ENCODE measurements at places on chromosomes 1 and 21.

DNA sequence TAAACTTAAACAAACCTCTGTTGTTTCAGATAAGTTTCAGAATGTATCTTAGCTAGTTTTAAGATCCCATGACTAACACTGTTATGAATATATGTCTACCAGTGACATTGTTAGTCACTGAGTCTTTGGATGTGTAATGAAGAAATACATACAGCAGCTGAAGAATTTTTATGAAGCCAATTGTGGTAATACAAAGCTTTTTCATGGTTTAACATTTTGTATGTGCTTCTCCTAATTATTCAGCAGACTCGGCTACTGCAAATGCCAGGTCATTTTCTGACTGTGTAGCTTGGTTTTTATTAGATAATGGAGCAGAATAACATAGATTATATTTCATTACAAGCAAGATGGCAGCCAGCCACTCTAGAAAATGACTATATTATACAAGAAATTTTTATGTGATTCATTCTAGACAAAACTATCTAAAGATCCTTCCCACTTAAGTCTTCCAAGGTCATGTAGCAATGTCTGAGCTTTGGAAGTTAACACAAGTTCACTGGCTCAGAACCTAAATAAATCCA lies 147.8 kb downstream of the TNFSF18 start:
- no peak for DNase-seq

- DNase-seq: peak; percentile 39
Observed at GRCh38 chr1:182601416-182601786, 2.8 kb downstream of the RGS16 start.

DNA sequence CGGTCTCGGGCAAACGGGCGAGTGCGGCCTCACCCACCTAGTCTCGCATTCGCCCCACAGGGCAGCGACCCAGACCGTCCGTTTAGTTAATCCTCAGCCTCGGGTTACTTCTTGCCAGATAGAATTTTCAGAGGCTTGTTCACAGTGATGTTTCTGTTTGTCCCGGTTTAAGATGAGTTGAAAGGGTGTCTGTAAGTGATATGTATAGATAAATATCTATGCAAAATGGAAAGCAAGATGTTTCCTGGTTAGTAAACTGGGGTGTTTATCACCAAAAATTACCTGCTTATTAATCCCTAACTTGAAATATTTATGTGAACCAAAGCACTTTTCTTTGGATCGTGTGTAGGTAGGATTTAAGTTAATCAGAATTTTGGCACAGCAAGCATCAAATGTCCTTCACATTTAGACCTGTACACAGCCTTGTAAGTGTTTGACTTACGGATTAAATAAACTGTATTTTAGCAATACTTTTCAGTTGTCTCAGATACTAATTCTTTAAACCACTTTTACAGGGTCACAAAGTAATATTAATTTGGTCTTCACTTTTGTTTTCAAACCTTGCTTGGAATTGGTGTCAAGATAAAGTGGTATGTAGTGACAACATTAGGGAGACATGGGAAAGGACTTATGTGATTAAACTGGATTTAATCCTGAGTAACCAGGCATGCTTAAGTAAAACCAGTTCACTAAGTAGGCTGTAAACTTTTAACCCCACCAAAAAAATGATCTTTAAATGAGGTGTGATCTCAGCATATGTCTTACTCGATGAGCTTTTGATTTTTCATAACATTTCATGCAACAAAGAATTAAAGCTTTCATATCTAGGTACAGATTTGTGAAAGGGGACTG lies 914 bp downstream of the ZNF326 start:
- no peak for DNase-seq

DNA sequence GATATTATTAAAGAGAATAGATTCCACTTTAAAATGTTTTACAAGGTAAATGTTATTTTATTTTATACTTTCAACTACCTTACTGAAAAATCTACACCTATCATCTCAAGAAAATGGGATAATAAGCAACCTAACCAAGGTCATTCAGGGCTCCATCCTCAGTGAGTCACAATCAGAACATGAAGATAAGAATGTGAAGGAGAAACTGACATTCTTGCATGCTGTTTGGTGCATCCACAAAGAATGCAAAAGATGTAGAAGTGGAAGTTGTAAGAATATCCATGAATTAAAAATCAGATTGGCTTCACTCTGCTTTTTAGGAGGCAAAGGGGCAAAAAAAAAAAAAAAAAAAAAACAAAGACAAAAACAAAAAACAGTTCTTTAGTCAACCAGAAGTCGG lies 6.5 kb downstream of the WARS2 start:
- DNase-seq: no peak

DNA sequence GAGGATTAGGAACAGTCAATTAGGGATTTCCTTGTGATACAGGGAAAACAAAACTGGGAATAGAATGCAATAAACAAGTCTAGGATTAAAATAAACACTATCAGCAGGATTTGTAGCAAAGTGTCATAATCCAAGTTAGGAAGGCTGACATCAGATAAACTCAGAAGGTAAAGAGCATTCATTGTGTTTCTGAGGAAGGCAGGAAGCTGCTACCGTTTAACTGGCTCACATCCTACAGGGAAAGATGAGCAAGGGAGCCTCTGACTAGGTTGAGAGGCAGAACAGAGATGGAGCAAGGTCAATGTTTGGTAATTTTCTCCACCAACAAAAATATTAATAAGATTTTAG lies 124.7 kb downstream of the POU2F1 start:
- no peak for DNase-seq

- no peak for DNase-seq
Observed at GRCh38 chr21:46092026-46092764, 5.7 kb upstream of the COL6A2 start.

DNA sequence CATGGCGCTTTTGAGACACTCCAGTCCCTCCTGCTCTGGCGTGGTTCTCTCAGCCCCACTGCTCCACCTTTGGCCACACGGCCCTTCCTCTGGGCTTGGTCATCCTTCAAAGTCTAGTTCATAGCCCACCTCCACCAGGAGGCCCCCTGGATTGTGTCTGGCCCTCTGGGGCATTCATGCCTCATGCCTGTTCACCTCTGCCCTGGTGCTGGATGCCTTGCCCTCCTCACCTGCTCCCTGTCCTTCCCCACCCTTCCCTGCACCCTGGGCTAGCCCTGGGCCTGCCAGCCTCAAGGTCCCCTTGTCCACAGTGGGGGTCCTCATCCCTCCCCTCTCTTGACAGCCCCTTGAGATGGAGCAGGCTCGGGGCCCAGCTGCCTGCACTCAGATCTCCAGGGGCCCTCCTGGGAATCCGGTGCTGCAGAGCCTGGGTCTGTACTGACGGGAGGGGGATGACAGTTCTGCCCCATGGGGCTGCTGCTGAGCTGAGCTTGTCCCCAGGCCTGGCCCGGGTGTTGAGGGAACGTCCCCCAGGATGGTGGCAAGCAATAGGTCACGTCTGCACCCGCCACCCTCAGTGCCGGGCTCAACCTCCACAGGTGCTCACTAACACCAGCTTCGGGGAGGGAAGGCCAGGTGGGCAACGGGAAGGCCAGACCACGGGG lies 18.4 kb downstream of the PRXL2B start:
- DNase-seq: no peak
